ENCODE measurements at places on chromosomes 5 and 9.

GRCh38 chr5:17077440-17078233 lies 139.8 kb upstream of the BASP1 start:
- no peak for DNase-seq

GRCh38 chr9:90325913-90326653 lies 316.5 kb downstream of the DIRAS2 start:
- no peak for DNase-seq

GRCh38 chr5:180119903-180120236 lies 48.3 kb upstream of the RNF130 start:
- DNase-seq: no peak

DNA sequence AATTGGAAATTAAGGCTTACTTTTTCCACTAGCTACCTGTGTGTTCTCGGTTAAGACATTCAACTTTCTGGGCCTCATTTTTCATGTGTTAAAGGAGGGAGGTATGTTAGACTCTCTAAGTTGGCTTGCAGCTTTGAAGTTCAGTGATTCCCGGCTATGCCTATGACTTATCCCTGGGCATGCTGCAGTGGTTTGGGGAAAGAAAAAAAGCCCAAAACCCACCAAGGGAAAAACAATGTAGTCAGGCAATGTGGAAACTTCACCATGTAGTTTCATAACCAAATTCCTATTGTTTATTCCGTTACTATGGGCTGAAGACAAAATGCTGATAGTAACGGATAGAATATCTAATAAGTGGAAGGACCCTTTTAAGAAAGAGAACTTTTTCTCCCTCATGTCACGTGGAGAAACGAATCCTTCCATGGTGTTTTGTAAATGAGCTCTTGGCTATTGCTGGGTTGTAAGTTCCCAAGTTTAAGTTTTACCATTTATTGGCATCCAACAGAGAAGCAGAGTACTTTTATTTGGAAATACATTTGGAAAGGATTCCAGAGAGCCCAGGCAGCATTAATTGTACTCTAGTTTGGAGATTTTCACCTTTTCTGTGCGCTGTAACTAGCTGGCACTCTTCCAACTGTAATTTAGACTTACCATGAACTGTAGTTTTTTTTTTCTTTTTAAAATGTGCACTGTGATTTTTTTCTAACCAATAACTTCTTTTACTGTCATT lies 84.9 kb upstream of the MPDZ start:
- no peak for DNase-seq

- DNase-seq: peak; percentile 72
Measured at GRCh38 chr5:181189363-181189961, 15.5 kb downstream of the TRIM7 start.

- no peak for DNase-seq
Measured at GRCh38 chr9:91180240-91180929, 181.3 kb downstream of the AUH start.

- DNase-seq: no peak
Measured at GRCh38 chr5:124074500-124074899, 562.5 kb downstream of the CSNK1G3 start.

DNA sequence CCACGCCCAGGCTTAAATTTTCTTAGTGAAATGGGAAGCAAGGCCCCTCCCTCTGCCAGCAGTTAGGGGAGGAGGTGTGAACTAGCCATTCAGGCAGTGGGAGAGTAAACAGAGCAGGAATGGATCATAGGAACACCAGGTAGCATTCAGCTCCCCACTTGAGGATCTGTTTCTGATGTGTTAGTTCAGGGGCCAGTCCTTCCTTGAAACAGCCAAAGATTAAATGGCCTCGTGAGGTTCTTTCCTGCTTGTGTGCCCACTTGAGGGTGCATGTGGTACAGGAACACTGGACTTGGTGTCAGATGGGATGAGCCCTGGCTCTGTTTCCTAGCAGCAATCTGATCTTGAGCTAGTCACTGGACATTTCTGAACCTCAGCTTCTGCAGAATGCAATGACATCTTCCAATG lies 21.2 kb downstream of the FAXDC2 start:
- DNase-seq: no peak

GRCh38 chr5:170303549-170303948 lies 6.0 kb upstream of the LCP2 start:
- no peak for DNase-seq

GRCh38 chr5:150159741-150160179 lies 4.1 kb upstream of the PDGFRB start:
- no peak for DNase-seq

DNA sequence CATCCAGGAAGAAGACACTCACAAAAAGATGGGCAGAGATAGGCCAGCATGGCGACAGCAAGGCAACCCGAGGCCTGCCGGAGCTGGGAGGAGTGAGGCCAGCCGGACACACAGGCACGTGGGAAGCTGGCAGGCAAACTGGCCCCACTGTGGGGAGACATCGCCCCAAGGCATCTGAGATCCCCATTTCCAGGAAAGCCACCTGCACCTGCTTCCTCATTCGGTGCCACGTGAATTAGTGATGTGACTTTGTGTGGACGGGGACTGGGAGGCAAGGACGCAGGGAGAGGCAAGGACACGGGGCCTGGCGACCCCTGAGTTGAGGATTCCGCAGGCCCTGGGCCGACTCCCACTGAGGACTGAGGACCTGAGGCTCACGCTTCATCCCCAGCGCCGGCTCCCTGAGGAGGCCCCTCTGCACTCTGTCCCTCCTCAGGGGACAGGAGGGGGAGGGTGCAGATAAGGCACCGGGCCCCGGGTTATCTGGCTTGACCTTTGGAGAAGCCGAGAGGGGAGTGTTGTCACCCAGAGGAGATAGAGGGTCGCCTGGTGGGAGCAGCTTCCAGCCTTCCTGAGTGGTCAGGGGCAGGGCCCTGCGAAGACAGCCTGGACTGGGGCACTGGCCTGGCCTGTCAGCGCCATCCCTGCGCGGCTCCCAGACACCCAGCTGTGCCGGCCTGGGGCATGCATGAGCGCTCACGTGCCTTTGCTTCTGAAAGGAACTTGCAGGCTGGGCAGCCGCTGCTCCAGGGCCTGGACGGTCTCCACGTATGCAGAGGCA lies 39.7 kb downstream of the NDUFS6 start:
- no peak for DNase-seq

- DNase-seq: no peak
Measured at GRCh38 chr9:130042406-130042884, 544 bp downstream of the FNBP1 start.

DNA sequence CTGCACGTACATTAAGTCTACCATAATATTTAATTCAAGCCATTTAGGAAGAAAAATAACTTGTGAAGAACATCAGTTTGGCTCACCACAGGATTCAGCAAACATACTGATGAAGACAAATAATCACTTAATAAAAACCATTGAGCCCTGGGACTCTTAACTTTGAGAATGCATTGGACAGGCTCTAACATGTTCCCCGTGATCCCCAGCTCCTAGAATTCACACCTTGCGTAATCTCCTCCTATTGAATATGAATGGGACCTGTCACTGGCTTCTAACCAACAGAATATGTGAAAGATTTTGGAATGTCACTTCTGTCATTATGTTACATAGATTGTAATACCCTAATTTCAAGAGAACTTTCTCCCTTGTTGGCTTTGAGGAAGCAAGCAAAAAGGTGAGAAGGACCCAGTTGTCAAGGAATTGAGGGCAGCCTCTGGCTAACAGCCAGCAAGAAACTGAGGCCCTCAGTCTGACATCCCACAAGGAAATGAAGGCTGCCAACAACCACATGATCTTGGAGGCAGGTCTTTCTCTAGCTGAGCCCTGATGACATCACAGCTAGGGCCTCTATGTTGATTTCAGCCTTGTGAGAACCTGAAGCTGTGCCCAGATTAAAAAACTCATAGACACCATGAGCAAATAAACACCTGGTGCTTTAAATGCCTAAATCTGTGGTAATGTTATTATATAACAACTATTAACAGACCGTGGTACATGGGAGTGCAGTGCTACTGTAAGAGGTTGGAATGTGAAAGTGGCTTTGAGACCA lies 433.2 kb downstream of the SEMA5A start:
- no peak for DNase-seq

DNA sequence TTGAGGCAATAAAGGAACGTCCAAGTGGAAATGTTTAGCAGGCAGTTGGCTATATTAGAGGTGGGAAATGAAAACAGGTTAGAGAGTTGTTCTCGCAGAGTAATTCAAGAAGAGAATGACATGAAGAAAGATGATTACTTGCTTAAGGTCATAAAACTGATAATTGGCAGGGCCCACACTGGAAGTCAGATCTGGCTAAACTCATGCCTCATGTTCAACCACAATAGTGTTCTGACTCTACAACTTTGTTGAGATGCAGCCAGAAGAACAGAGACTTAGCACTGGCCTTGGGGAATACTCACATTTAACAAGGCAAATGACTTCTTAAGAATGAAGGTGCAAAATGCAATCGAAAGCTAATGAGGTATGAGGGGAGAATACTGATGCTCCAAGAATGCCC lies 27.2 kb upstream of the TNFSF8 start:
- DNase-seq: no peak

GRCh38 chr9:6460189-6460768 lies 47.3 kb downstream of the UHRF2 start:
- DNase-seq: no peak

DNA sequence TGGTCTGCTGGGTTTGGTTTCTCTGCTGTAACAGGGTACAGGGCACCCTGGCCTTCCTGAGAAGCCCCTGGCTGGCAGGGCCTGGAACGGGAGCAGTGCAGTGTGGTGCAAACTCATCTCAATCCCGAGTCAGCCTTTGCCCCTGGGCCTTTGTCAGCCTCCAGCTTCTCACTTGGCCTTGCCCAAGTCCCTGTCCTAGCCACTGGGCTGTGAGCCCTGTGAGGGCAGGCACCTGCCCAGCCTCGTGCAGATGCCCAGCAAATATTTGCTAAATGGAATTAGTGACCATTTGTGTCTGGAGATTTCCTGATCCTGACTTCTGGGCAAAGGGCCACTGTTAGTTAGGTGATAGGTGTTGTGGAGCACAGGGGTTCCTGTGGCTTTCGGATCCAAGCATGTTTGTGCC lies 13.0 kb downstream of the RGS3 start:
- DNase-seq: no peak

DNA sequence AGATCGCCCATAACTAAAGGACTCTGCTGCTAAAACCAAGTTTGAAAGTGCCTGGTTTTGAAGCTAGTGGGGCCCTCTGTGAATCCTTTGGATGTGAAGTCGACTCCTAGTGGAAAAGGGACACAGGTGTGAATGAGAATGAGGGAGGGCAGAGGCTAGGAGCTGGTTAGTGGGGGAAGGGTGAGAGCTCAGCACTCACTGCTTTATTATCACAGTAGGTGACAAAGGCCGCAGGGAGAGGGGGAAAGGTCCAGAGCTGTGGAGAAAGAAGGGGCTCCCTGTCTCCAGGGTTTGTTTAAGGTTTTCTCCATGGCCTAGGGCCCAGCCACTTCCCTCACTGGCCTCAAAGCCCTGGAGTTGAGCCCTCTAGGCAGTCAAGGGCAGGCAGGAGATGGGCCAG lies 3.5 kb downstream of the HDHD3 start:
- no peak for DNase-seq

- DNase-seq: no peak
Measured at GRCh38 chr9:69122549-69123141, 51.4 kb upstream of the TJP2 start.

DNA sequence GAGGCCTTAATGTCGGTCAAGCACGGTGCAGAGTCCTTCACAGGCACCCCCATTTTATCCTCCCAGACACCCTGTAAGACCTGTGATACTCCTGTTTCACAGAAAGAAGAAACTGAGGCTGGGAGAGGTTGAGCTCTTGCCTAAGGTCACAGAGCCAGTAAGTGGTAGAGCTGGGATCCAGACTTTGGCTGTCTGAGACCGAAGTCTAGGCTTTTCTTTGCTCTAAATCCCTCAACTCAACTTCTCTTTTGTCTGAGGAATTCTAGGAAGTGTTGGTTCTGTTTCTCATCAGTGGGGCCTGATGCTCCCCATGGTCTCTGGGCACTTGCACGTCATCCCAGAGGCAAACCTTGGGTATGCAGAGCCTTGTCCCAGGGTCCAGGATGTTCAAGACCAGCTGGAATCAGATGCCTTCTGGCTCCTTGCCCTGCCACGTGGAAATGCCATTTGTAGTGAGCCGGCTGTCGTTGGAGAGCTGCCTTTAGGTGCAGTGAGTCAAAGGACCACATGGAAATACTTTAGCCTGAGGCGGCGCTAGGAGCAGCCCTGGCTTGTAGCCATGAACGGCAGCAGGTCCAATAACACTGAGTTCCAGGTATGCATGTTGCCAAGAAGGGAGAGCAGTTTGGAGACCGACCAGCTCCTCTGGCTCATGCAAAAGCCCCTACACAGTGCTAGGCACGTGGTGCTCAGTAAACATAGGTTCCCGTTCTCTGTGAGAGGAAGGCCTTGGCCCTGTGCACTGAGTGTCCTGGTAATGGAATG lies 9.2 kb downstream of the DCANP1 start:
- DNase-seq: no peak

DNA sequence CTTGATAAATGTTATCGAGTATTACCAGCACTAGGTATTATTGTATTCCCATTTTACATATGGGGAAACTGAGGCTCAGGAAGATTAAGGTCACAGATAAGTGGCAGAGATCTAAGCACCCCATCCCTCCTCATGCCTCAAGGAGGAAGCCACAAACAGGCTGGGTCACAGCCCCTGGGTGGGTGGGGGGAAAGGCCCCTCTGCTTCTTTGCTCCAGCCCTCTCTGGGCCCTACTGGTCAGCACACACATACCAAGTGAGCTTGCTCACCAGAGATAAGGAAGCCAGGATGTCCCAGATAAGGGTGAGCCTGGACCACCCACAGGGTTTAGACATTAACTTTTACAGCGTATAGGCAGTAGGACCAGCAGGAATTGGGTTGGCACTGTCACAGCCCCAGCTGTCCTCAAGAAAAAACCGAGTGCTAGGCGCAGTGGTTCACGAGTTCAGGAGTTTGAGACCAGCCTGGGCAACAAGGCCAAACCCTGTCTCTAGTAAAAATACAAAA lies 45.3 kb downstream of the STK10 start:
- no peak for DNase-seq

GRCh38 chr9:115922444-115922843 lies 231.1 kb upstream of the PAPPA start:
- DNase-seq: no peak

DNA sequence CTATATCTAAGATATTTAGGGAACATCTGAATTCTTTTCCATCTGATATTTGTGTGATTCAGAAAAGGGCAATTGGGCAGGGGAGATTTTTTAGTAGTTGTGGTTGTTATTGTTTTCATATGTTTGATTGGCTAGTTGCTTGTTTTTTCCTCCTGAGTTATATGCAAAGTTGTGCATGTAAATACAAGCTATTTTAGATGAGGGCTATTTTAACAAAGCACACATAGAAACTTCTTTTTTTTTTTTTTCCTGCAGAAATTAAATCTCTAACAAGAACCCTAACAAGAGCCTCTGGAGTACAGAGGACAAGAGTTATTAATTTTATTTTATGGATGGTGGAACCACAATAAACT lies 559.1 kb downstream of the CETN3 start:
- DNase-seq: no peak

- no peak for DNase-seq
Measured at GRCh38 chr9:120579139-120580050, 572 bp downstream of the CDK5RAP2 start.
